ENCODE measurements at places on chromosomes 7 and 10.

DNA sequence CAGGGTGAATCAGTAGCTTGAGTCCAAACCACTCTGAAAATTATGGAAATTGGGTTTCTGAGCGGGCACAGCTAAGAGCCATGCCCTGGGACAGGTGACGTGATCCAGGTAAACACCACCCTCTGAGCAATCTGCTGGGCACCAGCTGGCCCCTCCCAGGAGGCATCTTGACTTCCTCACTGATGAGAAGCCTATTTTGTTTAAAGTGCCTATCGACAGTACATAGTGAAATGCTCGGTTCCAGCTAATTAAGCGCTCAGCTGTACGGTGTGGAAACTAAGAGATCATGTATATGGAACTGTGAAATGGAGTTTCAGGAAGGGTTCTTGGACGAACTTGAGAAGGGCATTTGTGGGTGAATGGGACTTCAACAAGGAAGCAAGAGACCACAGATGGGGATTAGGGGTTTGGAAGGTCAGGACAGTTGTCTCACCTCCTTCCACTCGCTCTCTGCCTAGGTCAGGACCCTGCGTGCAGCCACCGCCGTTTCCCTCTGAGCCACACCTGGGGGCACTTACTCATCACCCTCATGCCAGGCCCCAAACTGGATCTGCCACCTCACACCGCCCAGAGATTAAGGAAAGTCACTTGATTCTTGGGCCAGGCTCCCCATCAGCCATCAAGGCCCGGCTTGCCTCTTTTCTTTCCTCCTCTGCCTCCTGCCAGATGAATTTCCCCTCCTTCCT is 3.2 kb downstream of the ITPRIP start:
- DNase-seq, result no peak

- DNase-seq, result no peak
These were observed 400.4 kb upstream of the POM121L12 start for GRCh38 chr7:52635021-52635420.

- no peak for DNase-seq
These were observed 128.7 kb downstream of the SAMD9 start for GRCh38 chr7:92988941-92989545.

DNA sequence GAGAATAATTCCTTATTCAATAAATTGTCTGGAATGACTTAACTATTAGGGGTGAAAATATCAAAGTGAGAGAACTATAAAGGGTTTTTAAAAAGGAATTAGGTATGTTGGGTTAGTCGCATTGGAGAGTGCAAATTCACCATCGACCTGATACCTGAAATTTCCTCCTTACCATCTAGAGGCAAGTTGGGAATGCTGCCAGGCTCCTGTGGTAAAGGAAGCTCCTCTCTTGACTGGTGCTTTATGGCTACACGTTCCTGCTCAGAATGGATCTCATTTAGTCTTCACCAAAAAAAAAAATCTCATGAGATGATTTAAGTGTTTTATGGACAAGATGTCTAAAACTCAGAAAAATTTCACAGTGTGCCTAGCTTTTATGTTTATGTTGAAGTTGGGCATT is 129.8 kb downstream of the EGFR start:
- no peak for DNase-seq

DNA sequence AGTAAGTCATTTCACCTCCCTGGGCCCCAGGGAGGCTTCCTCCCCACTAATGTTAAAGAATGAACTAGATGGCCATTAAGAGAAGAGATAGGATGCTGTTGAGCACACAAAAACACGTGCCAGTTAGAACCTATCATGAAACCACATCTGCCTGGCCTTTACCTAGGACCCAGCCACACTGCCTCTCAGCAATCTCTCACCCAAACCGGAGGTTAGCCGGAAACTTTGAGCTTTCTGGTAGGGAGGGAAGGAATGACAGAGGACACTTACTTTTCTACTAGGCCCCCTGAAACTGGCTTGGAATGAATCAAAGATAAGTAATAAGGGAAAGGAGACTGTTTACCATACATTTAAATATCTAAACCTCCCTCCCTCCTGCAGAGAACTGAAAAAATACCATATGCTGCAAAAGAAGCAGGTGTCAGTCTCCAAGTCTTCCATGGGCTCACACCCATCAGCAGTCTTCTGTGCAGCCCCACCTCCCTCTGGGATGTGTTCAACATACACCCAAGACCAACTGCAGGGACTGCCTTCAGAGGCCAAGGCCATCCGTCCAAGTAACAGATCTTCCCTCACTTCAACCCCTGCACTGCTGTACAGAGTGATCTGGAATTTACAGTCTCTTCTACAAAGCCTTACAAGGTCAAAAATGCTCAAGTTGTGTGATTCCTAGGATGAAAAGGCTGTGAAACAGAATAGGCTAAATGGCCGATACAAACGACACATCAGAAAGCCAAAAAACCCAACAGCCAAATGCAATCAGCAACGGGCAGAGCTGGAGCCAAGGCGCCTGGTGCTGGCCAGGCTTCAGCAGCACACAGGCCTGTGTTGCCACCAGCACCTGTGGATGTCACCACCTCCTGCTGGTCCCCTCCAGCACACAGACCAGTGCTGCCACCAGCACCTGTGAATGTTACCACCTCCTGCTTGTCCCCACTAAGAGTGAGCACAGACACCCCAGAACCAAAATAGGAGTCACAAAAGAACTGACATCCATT is 42.4 kb downstream of the SORBS1 start:
- DNase-seq, result peak; percentile 87

- DNase-seq, result no peak
These were observed 4.1 kb upstream of the VPS26A start for GRCh38 chr10:69119896-69120295.

GRCh38 chr7:152513861-152514770 is 78.3 kb upstream of the KMT2C start:
- DNase-seq, result no peak

- DNase-seq, result peak; percentile 39
These were observed 5.2 kb downstream of the COPS6 start for GRCh38 chr7:100093925-100094486.

DNA sequence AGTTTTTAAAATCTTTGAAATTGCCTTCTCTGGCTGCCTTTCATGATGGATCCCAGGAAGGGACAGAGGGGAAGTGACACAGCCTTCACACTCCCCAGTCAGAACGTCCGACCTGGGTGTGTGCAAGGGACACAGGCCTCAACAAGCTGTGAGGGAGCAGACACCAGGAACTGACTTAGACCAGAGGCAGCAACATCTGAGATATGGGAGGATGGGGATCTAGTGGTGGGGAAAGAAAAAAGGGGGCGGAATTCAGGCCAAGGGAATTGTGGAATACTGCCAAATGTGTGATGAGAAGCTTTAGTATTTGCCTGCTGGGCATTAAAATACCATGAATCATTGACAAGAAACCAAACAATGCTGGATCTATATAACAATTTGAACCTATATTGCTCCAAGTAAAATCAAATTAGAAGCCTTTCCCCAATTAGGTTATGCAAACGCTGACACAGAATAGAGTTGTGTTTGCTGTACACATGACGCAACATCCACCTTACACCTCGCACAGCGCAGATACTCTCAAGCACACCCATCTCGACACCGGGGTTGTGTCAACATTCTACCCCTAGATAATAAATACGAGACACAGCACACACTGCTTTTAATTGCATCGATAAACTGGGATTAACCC is 17.2 kb upstream of the MNX1 start:
- no peak for DNase-seq

- DNase-seq, result no peak
These were observed 813.2 kb upstream of the AUTS2 start for GRCh38 chr7:68785036-68785435.

- DNase-seq, result no peak
These were observed 2.2 kb upstream of the CUX1 start for GRCh38 chr7:101814991-101815825.

DNA sequence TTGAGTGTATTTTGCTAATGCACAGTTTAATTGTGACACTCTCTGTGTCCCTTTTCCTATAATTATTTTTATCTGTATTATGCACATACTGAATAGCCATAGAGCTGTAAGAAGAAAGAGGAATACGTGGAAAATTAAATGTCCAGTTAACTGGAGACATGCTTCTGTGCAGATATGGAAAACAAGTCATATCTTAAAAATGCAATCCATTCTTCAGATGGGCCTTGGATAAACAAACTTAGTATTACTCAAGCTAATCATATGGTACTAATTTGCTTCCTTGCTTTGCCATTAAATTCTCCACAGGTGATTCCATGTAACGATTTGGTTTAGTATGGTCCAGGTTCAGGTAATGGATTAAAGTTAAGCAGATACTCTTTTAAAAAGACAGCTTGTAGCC is 201.2 kb upstream of the CELF2 start:
- no peak for DNase-seq

- no peak for DNase-seq
These were observed 10.3 kb upstream of the H2AZ2 start for GRCh38 chr7:44858161-44858560.

GRCh38 chr10:91415816-91416215 is 5.7 kb downstream of the HECTD2 start:
- no peak for DNase-seq

DNA sequence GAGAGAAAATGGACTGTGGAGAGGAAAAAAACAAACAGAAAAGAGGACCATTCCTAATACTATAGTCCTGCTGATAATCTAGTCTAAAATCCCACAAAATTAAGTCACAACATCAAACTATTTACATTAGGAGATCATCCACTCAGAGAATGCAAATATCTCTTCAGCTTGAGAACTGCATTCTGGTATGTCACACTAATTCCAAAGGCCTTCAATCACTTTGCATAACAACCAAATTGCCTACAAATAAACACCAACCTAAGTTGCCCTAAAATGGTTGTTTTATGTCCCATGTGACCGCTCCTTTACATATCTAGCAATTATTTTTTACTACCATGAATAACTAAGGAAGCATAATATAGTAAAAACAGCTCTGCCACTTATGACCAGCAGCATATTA is 264.3 kb downstream of the CACNA2D1 start:
- DNase-seq, result no peak

GRCh38 chr10:58919927-58920654 is 256.4 kb upstream of the PHYHIPL start:
- no peak for DNase-seq

GRCh38 chr10:80444124-80444523 is 10.0 kb upstream of the TSPAN14 start:
- DNase-seq, result no peak

DNA sequence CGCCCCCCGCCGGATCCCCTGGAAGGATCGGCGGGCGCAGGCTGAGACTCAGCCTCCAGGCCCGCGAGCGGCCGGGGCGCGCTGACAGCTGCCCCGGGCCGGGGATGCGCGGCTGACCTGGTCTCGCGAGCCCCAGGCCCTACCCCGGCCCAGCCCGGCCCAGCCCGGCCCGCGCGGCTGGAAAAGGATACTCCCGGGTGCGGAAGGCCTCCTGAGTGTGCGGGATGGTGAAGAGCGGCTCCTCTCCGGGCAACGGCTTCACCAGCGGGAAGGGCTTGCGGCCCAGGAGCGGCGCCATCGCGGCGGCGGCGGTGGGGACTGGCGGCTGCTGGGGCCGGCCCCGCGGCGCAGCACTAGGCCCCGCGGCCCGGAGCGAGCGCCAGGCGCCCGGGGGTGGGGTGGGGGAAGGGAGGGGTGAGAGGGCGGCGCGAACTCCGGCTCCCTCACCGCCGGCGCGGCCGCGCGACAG is 423 bp downstream of the BAZ1B start:
- no peak for DNase-seq

DNA sequence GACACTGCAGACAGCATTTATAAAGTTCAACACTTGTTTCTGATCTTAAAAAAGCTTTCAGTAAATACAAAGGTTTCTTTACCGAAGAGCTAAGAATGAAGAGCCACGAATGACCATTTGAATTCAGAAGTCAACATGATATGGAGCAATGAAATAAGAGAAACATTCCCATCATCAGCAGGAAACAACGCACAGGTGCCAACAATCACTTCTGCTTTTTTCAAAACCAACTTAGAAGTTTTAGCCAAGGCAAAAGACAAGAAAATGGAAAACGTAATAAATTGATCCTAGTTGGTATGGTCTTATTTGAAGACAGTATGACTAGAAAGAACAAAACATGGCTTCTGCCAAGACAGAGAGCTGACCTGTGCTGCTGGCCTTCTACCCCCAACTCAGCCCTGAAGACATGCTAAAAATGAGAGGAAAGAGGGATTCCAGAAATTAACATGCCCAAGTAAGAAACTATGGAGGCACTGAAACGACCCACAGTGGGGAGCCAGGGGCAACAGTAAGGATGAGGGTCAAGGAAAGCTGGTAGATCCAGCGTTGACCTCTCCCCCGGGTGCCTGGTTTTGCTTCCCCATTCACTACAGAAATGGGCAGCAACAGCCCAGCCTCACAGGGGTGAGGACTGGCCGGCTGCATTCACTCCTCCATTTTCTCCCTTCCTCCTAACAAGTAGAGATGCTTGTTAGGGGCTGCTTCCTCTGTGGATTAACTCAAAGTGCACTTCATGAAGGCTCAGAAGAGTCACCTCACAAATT is 30.1 kb downstream of the VPS41 start:
- DNase-seq, result no peak

GRCh38 chr10:86043236-86043635 is 323.4 kb downstream of the GRID1 start:
- no peak for DNase-seq

- DNase-seq, result no peak
These were observed 259.6 kb downstream of the RPS24 start for GRCh38 chr10:78292982-78293865.

DNA sequence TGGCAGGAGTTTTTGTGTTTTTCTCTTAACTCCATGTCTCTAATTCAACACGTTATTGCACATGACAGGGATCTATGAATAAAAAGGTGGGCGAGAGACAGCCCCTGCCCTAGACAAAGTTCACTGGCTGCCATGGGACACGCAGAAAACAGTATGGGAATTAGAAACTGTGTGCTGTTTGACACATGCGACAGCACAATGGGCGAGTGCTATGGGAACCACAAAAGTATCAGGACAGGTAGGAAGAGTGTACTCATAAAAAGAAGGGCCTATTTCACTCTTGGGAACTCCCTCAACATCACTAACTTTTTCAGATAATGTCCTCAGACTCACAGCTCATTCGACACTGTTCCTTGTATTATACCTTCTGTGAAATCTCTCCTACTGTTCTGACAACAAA is 45.7 kb downstream of the MINDY3 start:
- no peak for DNase-seq

DNA sequence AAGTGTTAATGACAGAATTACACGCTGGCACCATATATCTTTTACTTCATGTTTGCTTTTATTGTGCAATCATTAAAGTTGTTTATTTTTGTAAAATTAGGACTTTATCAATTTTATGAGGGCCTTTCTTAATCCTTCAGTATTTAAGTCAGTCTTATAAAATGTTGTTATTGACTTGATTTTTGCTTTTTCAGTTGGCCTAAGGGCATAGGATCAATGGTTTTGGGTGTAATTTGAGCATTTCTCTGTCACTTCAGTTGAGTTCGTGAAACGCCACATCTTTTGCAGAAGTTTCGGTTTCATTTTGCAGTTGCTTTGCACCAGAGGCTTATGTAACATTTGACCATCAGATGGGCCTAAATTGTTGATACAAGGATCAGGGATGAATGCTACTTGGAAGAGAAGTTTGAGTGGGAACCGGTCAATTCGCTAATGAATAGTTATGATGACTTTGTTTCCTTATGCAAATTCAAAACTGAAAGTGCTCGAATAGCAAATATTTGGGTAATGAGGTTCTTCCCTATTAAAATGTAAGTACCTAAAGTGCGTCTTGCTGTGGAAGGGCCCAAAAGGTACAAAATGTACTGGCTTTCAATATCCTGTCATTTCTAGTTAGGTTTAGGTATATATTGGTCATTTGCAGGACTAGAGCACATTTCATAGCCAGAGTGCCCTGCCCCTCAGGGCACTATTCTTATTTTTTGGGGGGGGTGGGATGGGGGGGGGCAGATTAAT is 340.9 kb downstream of the LRMDA start:
- no peak for DNase-seq

GRCh38 chr10:51000164-51000563 is 74.1 kb upstream of the PRKG1 start:
- no peak for DNase-seq

- DNase-seq, result no peak
These were observed 8.8 kb upstream of the SMKR1 start for GRCh38 chr7:129493555-129493954.

Data from cerebellar cortex (tissue), 1 donor.